Motor neuron (in vitro differentiated cells): ENCODE measurements at places on chromosomes 2 and 18. TPM values are rescaled to one million over a fixed set of nuclear protein-coding genes. Genes with fewer than 3 reads are reported as not detected.

Gene GREB1L
- total RNA-seq = 25.5 and 28.9 TPM in 2 replicates

Gene CRACDL
- not detected in 2 replicates for total RNA-seq

Gene PDE1A
- 7.1 and 7.6 TPM in 2 replicates for total RNA-seq

Gene CDK15
- total RNA-seq = 0.71 and 0.92 TPM in 2 replicates

Gene ASB1
- total RNA-seq = 15.2 and 18.4 TPM in 2 replicates

Gene GPBAR1
- total RNA-seq = 0.73 and 0.83 TPM in 2 replicates

Gene LBH
- 63.1 and 88.7 TPM in 2 replicates for total RNA-seq

Gene SIX3
- 0.30 TPM in 1 of 2 replicates, not detected in the other for total RNA-seq

Gene LCT
- 0.15 and 0.17 TPM in 2 replicates for total RNA-seq

Gene NOL4
- 0.84 and 2.6 TPM in 2 replicates for total RNA-seq

Gene LYG2
- total RNA-seq = not detected in 2 replicates

Gene MALL
- total RNA-seq = 0.35 and 0.45 TPM in 2 replicates

Gene COLEC11
- total RNA-seq = 1.4 TPM in 1 of 2 replicates, not detected in the other

Gene SATB2
- 7.9 and 14.9 TPM in 2 replicates for total RNA-seq

Gene USP34
- total RNA-seq = 99.8 and 122 TPM in 2 replicates

Gene CRIM1
- total RNA-seq = 39.2 and 40.8 TPM in 2 replicates

Gene LIMS2
- 1.2 and 2.1 TPM in 2 replicates for total RNA-seq

Gene MATN3
- 1.0 and 1.3 TPM in 2 replicates for total RNA-seq

Gene LRRC30
- total RNA-seq = 0.90 TPM in 1 of 2 replicates, not detected in the other

Gene RIT2
- total RNA-seq = 0.18 and 0.58 TPM in 2 replicates

Gene OR6B3
- 0.87 and 1.1 TPM in 2 replicates for total RNA-seq

Gene ICA1L
- total RNA-seq = 4.0 and 5.7 TPM in 2 replicates

Gene NEURL3
- 0.66 TPM in 1 of 2 replicates, not detected in the other for total RNA-seq

Gene KCNIP3
- 1.7 and 2.3 TPM in 2 replicates for total RNA-seq

Gene CDH7
- total RNA-seq = 0.54 TPM in 1 of 2 replicates, not detected in the other

Gene CPO
- total RNA-seq = not detected in 2 replicates

Gene LYPD6B
- total RNA-seq = 0.41 and 0.82 TPM in 2 replicates

Gene CD207
- 0.37 and 0.88 TPM in 2 replicates for total RNA-seq

Gene VPS4B
- 47.2 and 51.7 TPM in 2 replicates for total RNA-seq

Gene ARHGAP25
- 3.3 and 4.6 TPM in 2 replicates for total RNA-seq

Gene IL18RAP
- total RNA-seq = not detected in 2 replicates

Gene NETO1
- total RNA-seq = 11.7 and 13.0 TPM in 2 replicates

Gene CAPN14
- total RNA-seq = 0.17 and 0.23 TPM in 2 replicates

Gene ALKAL2
- 0.78 and 1.2 TPM in 2 replicates for total RNA-seq

Gene CRYGD
- total RNA-seq = 1.00 and 1.2 TPM in 2 replicates

Gene DYSF
- total RNA-seq = 1.5 and 3.4 TPM in 2 replicates
